A549 treated with Mapracorat at 1 μM for 4 hours (cell line): ENCODE measurements at places on chromosomes 1 and 21. TPM values are rescaled to one million over a fixed set of nuclear protein-coding genes. Genes with fewer than 3 reads are reported as not detected.

CHI3L1 gene
- total RNA-seq = not detected in 5 replicates

SPRR2A gene
- not detected in 5 replicates for total RNA-seq

S100A2 gene
- 20.2 to 30.6 TPM (median 26.9 TPM) in 5 replicates for total RNA-seq

MAP10 gene
- total RNA-seq = 0.51 to 1.3 TPM (median 0.83 TPM) in 5 replicates

NID1 gene
- total RNA-seq = 5.4 to 9.5 TPM (median 7.6 TPM) in 5 replicates

HSD17B7 gene
- total RNA-seq = 8.0 to 11.3 TPM (median 8.8 TPM) in 5 replicates

NT5C1A gene
- not detected in 5 replicates for total RNA-seq

AIM2 gene
- total RNA-seq = not detected in 5 replicates

CELA2B gene
- total RNA-seq = not detected in 5 replicates

TACSTD2 gene
- not detected in 5 replicates for total RNA-seq

IGSF9 gene
- total RNA-seq = 0.13 to 0.26 TPM (median 0.23 TPM) in 5 replicates

SIM2 gene
- total RNA-seq = 5.3 to 8.8 TPM (median 7.1 TPM) in 5 replicates

ANGPTL3 gene
- not detected in 5 replicates for total RNA-seq

KLHDC8A gene
- total RNA-seq = 0.60 to 0.89 TPM (median 0.66 TPM) in 5 replicates

NDC1 gene
- total RNA-seq = 20.8 to 25.0 TPM (median 23.6 TPM) in 5 replicates

PDC gene
- total RNA-seq = not detected in 5 replicates

ZBTB18 gene
- total RNA-seq = 3.8 to 4.4 TPM (median 4.1 TPM) in 5 replicates

DCDC2B gene
- total RNA-seq = not detected in 5 replicates

STIL gene
- 8.6 to 10.6 TPM (median 9.9 TPM) in 5 replicates for total RNA-seq

SERBP1 gene
- total RNA-seq = 194 to 207 TPM (median 203 TPM) in 5 replicates

AADACL3 gene
- not detected in 5 replicates for total RNA-seq
